ENCODE measurements at places on chromosomes 3 and 15. TPM values are rescaled to one million over a fixed set of nuclear protein-coding genes. Genes with fewer than 3 reads are reported as not detected.

Gene ELP6
- polyA plus RNA-seq: 28.0 TPM

Gene NPAP1
- 0.36 TPM for polyA plus RNA-seq

Gene PAQR5
- polyA plus RNA-seq: 3.4 TPM

Gene MOBP
- polyA plus RNA-seq: 0.10 TPM

All from large intestine (tissue), 12 donors.